ENCODE measurements at places on chromosomes 5 and 9.

DNA sequence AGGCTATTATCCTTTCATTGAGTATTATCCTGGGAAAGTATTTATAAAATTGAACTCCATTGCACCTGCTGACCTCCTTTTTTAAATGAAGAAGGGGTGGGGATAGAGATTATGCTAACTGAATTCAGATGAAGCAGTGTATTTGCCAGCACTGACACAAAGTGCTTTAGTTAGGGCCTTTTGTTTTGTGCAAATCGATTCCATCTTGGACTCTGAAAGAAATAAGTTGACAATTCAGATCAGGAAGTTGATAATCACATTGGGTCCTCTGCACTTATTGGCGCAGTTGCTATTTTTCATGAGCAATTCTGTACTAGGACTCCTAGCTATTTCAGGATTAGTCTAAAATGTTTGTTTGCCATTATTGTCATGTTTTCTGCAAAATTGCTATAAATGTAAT, 101.6 kb upstream of the FSD1L start:
- no peak for DNase-seq

- no peak for DNase-seq
These were observed 89.3 kb downstream of the MARCHF11 start for GRCh38 chr5:16090270-16090669.

- DNase-seq: no peak
These were observed 149.8 kb upstream of the RAPGEF1 start for GRCh38 chr9:131889437-131890251.

GRCh38 chr5:60444661-60445360, 255.2 kb downstream of the DEPDC1B start:
- no peak for DNase-seq

- DNase-seq: no peak
These were observed 17.3 kb upstream of the CCNB1 start for GRCh38 chr5:69149676-69150010.

Measured in activated CD8-positive, alpha-beta memory T cell treated with anti-CD3 and anti-CD28 coated beads, Interleukin-2, amount 10 ng/mL, durations not matched to agents 7 days and 5 days (primary cell).